Stimulated activated CD4-positive, alpha-beta T cell treated with anti-CD3 and anti-CD28 coated beads, Interleukin-2, amount 100 ng/mL, for 4 hours (primary cell): ENCODE measurements at places on chromosomes 3 and 15.

DNA sequence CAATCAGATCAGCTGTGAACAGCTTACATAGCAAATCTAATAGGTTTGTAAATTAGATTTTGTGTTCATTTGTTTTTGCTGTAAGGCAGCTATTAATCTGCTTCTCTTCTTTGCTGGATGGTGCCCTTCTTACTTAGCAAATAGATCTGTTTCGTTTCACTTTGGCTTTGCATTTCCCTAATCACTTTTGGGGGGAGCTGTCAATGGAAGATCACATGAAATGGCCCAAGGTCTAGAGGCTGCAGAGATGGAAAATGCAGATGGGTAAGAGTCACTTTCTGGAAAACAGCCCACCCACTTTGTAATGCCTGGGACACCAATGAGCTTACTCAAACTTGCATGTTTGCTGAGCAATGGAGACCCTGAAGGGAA lies 36.4 kb downstream of the ST8SIA2 start:
- no peak for DNase-seq

GRCh38 chr3:50251220-50251619 lies 15.2 kb downstream of the GNAI2 start:
- peak; percentile 49 for DNase-seq

GRCh38 chr15:26721232-26721967 lies 51.5 kb downstream of the GABRB3 start:
- DNase-seq = no peak

GRCh38 chr3:17077606-17078005 lies 192.9 kb downstream of the PLCL2 start:
- no peak for DNase-seq

- DNase-seq = no peak
Observed at GRCh38 chr3:53570709-53571108, 76.3 kb downstream of the CACNA1D start.

- DNase-seq = no peak
Observed at GRCh38 chr3:71495708-71496472, 87.6 kb downstream of the FOXP1 start.

GRCh38 chr3:3403700-3404099 lies 224.2 kb upstream of the CRBN start:
- DNase-seq = no peak

- no peak for DNase-seq
Observed at GRCh38 chr15:48371961-48372360, 40.7 kb downstream of the DUT start.

- no peak for DNase-seq
Observed at GRCh38 chr15:69767191-69767590, 314.6 kb downstream of the RPLP1 start.

DNA sequence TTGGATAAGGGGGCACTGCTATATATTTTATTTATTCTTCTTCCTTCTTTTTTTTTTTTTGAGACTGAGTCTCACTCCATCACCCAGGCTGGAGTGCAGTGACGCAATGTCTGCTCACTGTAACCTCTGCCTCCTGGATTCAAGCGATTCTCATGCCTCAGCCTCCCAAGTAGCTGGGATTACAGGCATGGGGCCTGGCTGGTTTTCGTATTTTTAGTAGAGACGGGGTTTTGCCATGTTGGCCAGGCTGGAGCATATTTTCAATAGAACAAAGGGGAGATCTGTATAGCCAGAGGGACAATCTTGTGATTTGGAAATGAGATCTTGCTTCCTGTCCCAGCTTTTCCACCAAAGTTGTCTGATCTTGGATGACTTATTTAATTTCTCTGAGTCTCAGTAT lies 133.1 kb upstream of the ABHD17C start:
- no peak for DNase-seq

GRCh38 chr15:66698318-66698961 lies 3.6 kb upstream of the SMAD6 start:
- no peak for DNase-seq

DNA sequence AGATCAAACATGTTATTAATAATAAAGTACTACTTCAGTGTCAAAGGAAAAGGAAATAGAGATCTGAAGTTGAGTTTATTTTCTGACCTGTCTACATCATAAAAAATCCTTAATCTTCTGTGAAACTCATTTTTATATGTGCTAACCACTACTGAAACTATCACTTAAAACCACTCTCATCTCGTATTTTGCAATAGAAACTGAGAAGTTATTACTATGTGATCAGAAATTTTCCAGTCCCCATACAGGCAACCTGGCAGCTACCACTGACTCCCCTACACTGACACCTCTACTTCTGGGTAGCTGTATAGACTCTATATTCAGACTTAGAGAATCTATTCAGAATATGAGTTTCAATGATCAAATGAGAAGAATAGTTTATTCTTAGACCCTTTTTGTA lies 8.3 kb downstream of the HDGFL3 start:
- no peak for DNase-seq

DNA sequence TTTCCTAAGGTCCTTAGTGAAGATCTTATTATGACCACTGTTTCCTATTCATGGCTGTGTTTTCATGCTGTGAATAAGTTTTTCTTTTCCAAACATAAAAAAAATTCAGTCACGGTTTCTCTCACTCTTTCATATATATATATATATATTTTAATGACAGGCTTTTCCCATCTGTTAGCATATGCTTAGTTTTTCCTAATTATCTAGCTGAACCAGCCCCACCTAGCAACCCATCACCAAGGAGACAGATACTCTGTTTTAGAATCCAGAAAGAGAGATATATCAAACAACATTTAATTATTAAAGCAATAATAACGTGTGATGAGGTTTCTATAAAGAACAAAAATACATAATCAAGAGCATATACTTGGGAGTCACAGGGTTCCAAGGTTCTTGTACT lies 58.3 kb downstream of the TMCC1 start:
- no peak for DNase-seq

- no peak for DNase-seq
Observed at GRCh38 chr15:34362047-34362773, 4.8 kb downstream of the LPCAT4 start.

- DNase-seq = no peak
Observed at GRCh38 chr3:157810924-157811718, 295.1 kb downstream of the SHOX2 start.

DNA sequence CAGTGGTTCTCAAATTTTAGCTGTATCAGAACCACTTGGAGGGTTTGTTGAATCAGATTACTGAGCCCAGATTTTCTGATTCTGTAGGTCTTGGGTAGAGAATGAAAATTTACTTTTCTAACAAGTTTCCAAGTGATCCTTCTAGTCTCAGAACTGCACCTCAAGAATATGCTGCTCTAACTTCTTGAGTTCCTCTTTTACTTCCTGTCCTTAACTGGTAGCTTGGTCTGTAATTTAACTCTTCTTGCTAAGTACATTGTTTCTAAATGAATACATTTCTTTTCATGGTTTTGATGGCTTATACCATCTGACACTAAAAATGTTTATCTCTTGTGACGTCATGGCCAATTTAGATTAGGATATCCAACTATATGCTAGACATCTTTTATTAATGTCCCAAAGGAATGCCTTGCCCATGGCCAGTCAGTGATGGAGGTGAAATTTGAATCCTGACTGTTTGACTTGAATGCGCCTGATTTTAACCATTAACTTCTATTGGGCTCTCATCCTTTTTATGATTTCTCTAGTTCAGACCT lies 262.6 kb upstream of the NAALADL2 start:
- DNase-seq = no peak

- no peak for DNase-seq
Observed at GRCh38 chr3:71599416-71599815, 15.9 kb upstream of the FOXP1 start.
